ENCODE measurements at places on chromosomes 3 and 15.

DNA sequence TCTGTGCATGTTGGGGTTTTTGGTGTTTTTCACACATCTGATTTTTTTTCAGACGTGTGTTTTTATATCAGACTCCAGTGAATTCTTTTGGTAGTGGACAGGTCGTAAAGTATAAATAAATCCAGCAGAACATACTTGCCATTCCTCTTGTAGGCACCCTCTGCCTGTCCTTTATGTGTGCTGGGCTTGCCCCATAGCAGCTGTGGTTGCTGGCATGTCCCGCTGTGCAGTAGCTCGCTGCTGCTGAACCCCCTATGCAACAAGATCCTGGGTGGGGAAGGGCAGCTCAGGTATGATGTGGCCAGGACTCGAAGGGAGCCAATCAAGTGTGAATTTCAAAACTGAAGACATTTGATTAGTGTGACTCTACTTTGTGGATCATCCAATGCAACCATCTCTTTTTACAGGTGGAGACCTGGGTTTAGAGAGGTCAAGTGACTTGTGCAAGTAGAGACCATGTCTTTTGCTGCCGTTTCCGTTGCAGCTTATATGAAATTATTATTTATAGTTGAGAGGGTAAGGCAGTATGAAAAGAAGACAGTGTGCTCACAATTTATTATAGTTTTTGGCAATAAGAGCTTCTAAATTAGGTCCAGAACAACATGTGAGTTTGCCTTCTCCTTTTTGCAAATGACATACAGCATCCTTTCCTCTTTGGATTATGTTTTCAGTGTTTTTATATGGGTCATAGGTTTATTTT lies 350.8 kb upstream of the C2CD4B start:
- no peak for DNase-seq

DNA sequence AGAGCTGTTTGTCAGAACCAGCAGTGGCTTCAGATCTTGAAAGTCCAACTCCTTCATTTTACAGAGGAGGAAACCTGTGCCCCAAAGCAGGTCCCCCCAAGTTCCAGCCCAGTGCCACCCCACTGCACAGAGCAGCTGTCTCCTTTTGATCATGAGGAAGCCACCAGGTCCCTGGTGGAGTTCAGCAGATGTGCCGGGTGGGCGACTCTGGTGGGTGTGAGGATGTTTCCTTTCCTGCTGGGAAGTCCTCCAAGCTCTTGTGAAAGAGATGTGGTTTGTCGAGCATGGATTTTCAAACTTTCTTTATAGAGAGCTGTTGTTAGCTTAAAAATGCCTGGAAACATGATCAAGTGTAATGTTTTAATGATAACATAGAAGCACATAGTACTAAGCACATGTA lies 52.0 kb downstream of the SMAD3 start:
- DNase-seq, result no peak

DNA sequence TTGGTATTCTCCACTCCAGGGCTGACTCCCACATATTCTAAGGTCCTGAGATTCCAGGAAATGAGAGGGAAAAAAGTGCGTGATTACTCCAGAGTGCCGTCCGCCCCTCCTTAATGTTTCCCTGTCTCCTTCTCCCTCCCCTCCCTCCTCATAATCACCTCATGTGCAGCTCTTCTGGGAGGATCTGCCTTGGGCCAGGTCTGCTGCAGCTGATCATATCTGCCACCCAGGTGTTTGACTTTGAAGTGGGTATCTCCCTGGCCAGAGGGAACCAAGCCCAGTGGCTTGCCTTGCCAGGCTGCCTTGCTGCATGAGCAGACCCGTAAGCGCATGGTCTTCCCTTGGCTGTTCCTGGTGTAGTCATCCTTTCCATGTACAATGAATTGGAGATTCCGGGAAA lies 28.1 kb upstream of the LRTM1 start:
- DNase-seq, result no peak

- DNase-seq, result no peak
Measured at GRCh38 chr15:69849232-69849610, 248.5 kb downstream of the TLE3 start.

DNA sequence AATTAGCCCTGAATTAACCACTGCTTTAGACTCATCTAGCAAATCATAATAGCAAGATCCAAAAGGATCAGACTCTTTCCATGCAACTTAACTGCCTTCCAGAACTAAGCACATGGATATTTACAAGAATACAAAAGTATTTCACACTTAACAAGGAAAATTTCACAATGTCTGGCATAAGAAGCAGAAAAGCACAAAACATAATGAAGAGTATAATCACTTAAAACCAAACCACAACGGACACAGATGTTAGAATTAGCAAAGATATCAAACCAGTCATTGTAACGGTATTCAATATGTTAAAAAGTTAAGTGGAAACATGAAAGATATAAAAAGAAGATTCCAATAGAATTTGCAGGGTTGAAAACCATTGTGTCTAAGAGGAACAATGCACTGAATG lies 51.5 kb upstream of the COL6A6 start:
- no peak for DNase-seq

DNA sequence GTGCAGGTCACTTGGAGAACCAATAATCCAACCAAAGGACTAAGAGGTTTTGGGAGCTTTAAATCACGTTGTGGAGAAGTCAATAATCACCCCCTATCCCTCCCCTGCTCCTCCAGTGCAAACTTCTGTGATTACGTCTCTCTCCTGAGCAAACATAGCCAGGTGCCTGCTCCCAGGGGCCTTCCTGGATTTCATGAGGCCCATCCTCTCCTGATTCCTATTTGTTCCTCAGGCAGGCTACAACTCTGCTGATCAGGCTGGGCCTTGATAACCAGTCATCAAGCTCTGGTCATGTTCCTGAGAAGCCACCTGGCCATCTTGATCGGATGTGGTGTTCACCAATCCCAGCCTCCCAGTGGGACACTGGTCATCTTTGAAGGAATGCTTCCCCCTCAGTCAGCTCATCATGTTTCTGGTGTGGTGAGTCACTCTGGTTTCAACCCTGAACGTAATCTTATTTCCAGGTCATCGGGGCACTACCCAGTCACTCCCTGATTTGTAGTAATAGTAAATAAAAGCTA lies 2.9 kb upstream of the ZNF710 start:
- DNase-seq, result no peak

All from activated T-helper 2 cell treated with anti-CD3 and anti-CD28 coated beads, Interferon-gamma antibody, Interleukin-2, Interleukin-4, amounts not matched to agents 10 μg/mL and 5 μg/mL and 100 μg/mL, durations not matched to agents 14 hours and 24 hours and 36 hours (primary cell).